ENCODE measurements at places on chromosomes 1 and 21. TPM values are rescaled to one million over a fixed set of nuclear protein-coding genes. Genes with fewer than 3 reads are reported as not detected.

CYYR1 gene
- polyA plus RNA-seq: 52.5 TPM

CATSPERE gene
- polyA plus RNA-seq: 2.1 TPM

SOX13 gene
- 70.2 TPM for polyA plus RNA-seq

- no peak for DNase-seq
Measured at GRCh38 chr1:199684686-199685273, 342.7 kb upstream of the NR5A2 start.

- DNase-seq: no peak
Measured at GRCh38 chr1:7262611-7263010, 477.4 kb downstream of the CAMTA1 start.

DNA sequence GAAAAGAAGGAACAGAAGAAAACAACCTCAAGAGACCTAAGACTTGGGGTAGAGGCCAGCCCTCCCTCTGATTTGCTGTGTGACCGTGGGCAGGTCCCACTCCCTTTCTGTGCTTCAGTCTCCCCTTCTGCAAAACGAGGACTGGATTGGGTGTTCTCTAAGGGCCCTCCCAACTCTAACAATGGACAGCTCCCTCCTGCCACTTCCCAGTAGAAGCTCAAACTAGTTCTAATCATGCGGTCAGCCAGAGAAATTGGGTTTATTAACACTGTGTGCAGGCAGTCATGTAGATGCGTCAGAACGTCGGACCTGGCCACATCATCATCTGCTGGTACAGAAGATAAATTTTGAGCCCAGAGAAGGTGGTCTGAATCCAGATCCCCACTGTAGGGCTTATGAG lies 1.6 kb upstream of the PADI4 start:
- no peak for DNase-seq

GRCh38 chr1:99674115-99675064 lies 28.5 kb downstream of the PALMD start:
- no peak for DNase-seq

DNA sequence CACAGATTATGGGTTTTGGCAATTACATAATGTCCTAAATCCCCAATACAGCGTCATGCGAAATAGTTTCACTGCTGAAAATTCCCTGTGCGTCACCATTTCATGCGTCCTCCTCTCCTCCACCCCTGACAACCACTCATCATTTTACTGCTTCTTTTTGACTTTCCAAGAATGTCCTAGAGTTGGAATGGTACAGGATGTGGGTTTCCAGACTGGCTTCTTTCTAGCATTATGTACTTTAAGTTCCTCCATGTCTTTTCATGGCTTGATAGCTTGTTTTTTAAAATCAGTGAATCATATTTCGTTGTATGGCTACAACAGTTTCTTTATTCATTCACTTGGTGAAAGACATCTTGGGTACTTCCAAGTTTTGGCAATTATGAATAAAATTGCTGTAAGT lies 7.4 kb downstream of the NBPF3 start:
- DNase-seq: no peak

- no peak for DNase-seq
Measured at GRCh38 chr1:208523007-208523406, 278.8 kb upstream of the PLXNA2 start.

DNA sequence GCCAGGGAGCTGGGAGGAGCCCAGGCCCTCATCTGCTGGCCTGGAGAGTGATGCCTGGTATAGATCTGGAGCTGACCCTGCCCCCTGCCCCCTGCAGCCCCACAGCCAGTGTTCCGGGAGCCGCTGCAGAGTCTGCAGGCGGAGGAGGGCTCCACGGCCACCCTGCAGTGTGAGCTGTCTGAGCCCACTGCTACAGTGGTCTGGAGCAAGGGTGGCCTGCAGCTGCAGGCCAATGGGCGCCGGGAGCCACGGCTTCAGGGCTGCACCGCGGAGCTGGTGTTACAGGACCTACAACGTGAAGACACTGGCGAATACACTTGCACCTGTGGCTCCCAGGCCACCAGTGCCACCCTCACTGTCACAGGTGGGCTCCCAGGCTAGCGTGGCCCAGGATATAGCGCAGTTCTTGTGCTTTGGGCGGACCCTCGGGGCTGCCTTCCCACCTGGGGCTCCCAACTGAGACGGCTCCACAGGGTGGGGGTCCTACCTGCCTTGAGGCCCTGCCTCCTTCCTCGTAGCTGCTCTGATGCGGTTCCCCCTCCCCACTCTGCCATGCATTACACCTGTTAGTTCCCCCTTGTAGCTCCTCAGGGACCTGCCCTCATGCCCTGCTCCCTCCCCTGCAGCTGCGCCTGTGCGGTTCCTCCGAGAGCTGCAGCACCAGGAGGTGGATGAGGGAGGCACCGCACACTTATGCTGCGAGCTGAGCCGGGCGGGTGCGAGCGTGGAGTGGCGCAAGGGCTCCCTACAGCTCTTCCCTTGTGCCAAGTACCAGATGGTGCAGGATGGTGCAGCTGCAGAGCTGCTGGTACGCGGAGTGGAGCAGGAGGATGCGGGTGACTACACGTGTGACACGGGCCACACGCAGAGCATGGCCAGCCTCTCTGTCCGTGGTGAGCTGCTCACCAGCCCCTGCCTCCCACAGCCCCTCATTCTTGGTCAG lies 98.7 kb downstream of the OBSCN start:
- DNase-seq: no peak

DNA sequence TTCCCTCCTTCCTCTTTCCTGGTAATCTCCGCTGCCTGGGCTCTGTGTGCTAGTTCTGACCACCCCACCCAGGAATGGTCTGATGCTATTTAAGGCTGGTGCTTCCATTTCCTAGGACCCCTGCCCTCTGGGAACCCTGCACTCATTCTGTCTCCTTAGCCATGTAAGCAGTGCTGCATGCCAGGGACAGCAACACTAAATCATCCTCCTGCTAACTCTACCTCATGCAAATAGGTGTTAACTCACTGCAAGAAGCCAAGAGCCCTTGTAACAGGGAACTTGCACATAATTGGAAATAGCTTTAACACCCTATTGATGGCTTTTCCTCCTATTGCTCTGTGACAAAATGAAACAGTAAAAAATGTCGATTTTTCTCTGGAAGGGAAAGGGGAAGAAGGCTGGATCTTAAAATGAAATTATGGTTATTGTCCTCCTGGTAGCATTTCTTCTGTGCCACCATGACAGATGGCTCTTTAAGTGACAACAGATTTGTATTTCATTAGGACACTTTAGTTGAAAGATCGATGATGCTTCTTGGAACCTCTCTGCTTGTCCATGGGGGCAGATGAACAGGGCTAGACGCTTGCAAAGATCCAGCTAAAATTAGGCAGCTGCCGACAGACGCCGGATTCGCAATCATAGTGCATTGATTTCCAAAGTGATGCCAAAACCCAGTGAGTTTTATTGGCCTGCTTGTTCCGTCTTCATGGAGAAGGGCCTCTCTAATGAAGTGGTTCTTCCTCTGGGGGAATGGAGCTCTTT lies 551.7 kb downstream of the MATN1 start:
- no peak for DNase-seq

GRCh38 chr1:93554883-93555872 lies 107.3 kb downstream of the FNBP1L start:
- DNase-seq: no peak

GRCh38 chr1:117655220-117655577 lies 49.4 kb downstream of the TENT5C start:
- no peak for DNase-seq
